ENCODE measurements at places on chromosomes 16 and 17. TPM values are rescaled to one million over a fixed set of nuclear protein-coding genes. Genes with fewer than 3 reads are reported as not detected.

Gene HS3ST2
- total RNA-seq: not detected

Gene SLC47A2
- 0.12 TPM for total RNA-seq

Gene DHRS13
- 5.3 TPM for total RNA-seq

Gene KIF2B
- not detected for total RNA-seq

Gene CPPED1
- 27.8 TPM for total RNA-seq

Gene KCNH6
- not detected for total RNA-seq

Gene PITPNM3
- total RNA-seq: 2.2 TPM

Gene WIPF2
- total RNA-seq: 21.8 TPM

Gene HOXB7
- total RNA-seq: 34.2 TPM

Gene SPATA22
- not detected for total RNA-seq

Gene TBC1D3G
- not detected for total RNA-seq

Gene NPIPB6
- total RNA-seq: 1.8 TPM

Gene EVI2B
- total RNA-seq: not detected

Gene TNFSF13
- total RNA-seq: 0.70 TPM

Gene ABCC3
- total RNA-seq: 131 TPM

Gene OR1A1
- total RNA-seq: not detected

Gene ZSCAN32
- 14.0 TPM for total RNA-seq

Gene DLX3
- total RNA-seq: not detected

Gene OR1F1
- 0.17 TPM for total RNA-seq

Gene HCRT
- total RNA-seq: not detected

Gene GPR139
- not detected for total RNA-seq

Gene BAIAP3
- total RNA-seq: 0.49 TPM

Gene ERN2
- not detected for total RNA-seq

Gene CA5A
- total RNA-seq: not detected

Gene GSG1L
- total RNA-seq: not detected

Gene CORO6
- 7.9 TPM for total RNA-seq

Gene MYLK3
- total RNA-seq: 0.14 TPM

Gene HBM
- not detected for total RNA-seq

Gene ABCA8
- 0.27 TPM for total RNA-seq

Gene ZCCHC14
- total RNA-seq: 9.5 TPM

Gene PRR35
- total RNA-seq: 0.12 TPM
